ENCODE measurements at places on chromosomes 5 and 9.

DNA sequence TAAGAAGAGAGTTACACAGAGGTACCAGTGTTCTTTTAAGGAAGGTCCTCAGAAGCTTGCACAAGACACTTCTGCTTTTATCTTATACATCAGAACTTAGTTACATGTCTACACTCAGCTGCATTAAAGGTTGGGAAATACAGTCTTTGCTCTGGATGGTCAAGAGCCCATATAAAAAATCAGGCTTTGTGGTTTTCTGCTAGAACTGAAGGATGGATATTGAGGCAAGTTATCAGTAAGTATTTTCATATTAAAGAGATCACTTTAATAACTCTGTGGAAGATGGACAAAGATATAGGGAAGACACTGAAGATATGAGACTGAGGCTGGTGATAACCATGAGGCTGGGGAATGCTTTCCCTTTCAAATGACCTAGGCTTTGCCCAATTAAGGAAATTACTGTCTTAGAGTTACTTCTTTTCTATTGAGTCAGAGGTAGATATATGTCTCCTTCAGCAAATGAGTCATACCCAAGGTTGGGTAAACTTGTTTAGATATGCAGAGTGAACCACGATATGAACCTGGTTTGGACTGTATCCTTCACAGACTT lies 87.0 kb upstream of the TNC start:
- DNase-seq = no peak

DNA sequence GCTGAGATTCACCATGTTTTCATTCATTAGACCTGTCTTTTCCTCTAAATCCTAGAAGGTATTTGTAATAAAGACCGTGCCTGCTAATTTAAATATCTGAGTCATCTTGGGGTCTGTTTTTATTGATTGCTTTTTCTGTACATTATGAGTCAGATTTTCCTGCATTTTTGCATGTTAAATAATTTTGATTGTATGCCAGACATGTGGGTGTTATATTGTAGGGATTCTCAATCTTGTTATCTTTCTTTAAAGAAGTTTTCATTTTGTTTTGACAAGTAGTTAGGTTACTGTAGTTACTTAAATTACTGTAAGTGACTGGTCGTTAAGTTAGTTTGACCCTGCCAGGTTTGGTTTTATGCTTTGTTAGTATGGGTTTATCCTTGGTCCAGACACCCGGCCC lies 35.1 kb downstream of the EXOSC2 start:
- no peak for DNase-seq

DNA sequence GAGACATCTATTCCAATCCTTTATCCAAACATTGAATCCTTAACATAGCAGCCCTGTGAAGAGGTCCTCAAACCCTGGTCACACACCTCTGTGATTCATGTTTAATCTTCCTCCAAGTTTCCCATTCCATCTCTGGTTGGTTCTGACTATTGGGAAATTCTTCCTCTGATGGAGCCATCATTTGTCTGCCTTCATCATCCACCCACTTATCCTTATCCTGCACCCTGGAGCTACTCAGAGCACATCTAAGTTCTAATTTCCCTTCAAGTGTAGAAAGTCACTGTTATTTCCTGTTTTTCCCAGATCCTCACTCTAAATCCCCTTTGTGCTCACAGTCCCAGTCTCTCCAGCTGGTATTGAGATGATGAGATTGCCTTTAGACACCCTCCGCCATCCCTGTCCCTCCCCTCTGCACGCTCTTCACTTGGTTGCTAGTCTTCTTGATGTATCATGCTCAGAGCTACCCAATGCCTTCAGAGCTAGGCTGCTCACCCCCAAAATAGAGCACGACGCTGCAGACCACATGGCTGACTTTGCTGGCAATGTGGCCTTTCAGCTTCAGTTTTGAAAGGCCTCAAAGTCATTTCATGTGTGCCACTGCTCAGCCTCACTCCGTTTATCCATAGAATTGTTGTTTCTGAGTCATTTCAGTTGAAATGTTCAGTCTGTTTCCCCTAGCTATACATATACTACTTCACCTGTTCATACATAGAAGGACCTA lies 154.3 kb downstream of the PALM2AKAP2 start:
- peak; percentile 46 for DNase-seq

GRCh38 chr5:113806250-113806649 lies 292.8 kb downstream of the YTHDC2 start:
- no peak for DNase-seq

DNA sequence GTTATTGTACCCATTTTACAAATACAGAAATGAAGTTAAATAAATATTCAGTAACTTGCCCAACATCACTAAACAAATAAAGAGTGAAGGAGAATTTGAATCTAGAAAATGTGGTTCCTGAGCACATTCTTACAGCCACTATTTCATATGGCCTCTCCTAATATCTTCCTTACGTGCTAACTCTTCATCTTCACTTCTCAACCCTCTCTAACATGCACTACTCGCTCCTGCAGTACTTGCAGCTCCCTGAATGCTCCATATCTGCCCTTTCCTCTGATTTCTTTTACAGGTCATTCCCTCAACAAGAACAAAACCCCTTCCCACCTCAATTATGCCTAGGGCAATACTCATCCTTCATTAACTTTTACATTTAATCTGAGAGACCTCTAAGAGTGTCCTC lies 711.5 kb downstream of the CETN3 start:
- no peak for DNase-seq

DNA sequence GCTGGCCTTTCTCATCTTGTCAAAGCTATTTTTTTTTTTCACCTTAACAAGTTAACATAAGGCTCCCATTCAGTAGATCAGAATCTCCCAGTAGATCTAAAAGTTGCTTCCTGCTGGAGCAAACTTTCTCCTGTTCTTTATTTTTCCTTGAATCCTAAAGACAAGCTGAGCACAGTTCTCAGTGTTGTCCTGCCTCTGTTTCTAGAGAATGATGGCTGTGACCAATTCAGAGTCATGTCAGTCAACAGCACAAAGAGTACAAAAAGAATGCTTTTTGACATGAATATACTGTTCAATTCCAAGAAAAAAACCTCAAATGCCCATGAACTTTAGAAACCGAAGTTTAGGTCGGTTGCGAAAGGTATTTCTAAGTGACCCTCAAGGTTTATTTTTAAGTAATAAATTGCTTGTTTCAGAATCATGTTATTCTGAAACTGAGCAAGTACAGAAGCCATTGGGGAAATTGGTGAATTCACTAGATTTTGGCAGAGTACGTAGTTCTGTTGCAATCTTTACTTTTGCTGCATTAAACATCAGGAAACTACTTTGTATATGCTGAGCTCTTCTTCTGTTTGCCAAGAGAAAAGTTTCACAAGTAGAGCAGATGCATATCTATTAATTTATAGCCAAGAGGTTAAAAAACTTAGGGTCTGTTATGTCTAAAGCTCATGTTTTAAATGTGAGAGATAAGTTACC lies 161.7 kb upstream of the RPS23 start:
- DNase-seq = no peak

DNA sequence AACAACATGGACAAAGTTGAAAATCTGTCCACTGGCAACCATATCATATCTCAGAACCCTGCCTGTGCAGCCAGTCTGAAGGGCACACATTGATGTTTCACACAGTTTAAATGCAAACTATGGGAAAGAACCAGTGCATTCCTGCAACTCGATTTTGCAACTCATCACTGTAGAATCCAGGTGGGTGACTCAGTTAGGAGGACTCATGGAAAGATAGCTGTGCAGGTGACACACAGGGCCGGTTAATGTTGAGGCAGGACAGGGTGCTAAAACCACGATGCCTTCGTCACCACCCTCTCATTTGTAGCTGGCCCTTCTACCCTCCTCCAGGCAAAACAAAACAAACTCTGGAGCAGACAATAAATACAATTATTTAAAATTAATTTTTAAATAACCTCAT lies 62.8 kb downstream of the TLE1 start:
- no peak for DNase-seq

DNA sequence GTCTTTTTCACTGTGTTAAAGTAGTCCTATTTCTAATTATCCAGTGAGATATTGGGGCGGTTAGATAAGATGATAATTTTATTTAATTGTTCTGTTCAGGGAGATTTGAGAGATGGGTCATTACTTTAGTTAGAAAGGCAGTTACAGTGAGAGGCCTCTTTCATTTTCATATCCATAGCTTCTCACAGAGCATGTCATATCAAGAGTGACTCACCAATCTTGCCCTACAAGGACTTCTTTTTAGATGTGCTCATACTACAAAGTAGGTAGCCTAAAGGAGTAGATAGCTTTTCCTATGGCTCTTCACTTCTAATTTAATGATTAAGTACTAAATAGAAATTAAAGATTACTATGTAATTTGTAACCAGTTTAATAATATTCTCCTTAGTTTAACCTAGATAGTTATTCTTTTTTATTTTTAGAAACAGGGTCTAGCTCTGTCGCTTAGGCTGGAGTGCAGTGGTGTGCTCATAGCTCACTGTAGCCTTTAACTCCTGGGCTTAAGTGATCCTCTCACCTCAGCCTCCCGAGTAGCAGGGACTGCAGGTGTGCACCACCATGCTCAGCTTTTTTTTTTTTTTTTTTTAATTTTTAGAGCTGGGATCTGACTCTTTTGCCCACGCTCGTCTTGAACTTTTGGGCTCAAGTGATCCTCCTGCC lies 71.0 kb downstream of the FER start:
- no peak for DNase-seq

DNA sequence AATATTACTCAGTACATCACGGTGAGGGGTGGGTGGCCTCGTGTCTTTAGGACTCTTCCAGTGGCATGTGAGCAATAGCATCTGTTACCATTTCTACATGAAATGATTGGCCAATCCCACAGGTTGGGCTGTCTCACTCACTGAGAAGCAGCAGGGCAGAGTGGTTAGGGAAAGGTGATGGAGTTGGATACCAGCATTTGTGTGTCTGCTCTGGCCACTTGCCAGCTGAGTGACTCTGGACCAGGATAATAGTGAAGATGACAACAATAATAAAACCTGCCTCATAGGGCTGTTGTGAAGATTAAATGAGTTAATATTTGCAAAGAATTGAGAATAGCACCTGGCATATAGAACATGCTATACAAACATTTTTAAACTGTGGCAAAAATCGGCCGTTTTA lies 42.0 kb downstream of the IQGAP2 start:
- no peak for DNase-seq

- no peak for DNase-seq
Observed at GRCh38 chr5:63483338-63483737, 478.9 kb downstream of the HTR1A start.

GRCh38 chr5:167945542-167946384 lies 345.7 kb upstream of the WWC1 start:
- no peak for DNase-seq

DNA sequence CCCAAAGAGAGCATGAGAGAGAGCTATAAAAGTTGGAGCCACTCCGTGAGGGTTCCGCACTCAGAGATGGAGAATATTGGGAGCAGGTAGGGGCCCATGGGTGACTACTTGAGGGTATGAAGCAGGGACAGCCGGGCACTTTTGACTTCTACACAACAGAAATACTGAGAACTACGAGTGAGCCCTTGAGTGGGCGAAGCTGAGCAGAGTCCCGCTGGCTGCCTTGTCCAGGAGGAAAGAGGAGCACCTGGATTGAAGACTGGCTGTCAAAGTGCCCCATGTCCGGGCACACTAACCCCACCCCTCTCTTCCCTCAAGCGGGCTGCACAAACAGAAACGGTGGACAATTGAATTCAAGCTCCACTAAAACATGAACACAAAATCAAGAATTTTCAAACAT lies 33.6 kb downstream of the FYB1 start:
- peak; percentile 35 for DNase-seq

DNA sequence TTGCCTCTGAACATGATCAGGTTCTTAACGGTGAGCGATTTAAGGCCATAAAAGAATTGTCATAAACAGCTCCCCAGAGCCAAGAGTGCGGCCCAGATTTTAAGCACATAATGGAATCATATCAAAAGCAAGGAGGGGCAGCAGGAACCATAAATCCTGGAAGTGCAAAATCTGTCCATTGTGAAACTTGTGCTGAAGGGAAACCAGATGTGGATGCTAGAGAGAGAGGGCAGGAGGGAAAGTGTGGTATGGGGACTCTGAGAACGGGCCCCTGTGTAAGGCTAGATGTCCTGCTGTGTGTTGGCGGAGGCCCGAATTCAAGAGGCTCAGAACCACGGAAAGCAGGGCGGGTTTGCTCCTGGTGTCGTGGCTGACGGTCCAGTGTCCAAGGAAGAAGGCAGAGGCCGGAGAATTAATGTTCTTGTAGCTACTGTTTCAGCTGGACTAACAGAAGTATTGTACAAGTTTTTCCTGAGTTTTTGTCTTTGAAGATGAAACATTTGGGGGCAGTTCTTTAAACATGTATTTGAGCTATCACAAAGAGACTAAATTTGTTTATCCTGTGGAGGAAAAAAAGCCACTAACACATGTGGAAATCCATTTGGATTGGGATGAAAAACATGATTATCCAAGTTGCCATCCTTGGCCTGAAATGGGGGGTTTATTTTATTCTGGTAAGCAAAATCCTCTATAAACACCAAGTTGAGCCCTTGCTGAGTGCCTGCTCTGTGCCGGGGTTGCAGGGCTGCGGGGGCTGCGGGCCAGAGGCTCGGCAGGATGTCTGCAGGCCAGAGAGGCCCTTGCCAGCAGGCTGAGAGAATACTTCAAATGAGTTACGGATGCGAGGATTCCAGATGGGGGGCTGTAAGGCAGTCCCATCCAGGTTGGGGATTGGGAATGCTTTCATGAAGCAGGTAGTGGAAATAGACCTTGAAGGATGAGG lies 9.2 kb upstream of the CXCL14 start:
- no peak for DNase-seq

GRCh38 chr5:179766726-179767455 lies 26.9 kb upstream of the LTC4S start:
- no peak for DNase-seq

- no peak for DNase-seq
Observed at GRCh38 chr9:11973011-11973410, 720.2 kb upstream of the TYRP1 start.

DNA sequence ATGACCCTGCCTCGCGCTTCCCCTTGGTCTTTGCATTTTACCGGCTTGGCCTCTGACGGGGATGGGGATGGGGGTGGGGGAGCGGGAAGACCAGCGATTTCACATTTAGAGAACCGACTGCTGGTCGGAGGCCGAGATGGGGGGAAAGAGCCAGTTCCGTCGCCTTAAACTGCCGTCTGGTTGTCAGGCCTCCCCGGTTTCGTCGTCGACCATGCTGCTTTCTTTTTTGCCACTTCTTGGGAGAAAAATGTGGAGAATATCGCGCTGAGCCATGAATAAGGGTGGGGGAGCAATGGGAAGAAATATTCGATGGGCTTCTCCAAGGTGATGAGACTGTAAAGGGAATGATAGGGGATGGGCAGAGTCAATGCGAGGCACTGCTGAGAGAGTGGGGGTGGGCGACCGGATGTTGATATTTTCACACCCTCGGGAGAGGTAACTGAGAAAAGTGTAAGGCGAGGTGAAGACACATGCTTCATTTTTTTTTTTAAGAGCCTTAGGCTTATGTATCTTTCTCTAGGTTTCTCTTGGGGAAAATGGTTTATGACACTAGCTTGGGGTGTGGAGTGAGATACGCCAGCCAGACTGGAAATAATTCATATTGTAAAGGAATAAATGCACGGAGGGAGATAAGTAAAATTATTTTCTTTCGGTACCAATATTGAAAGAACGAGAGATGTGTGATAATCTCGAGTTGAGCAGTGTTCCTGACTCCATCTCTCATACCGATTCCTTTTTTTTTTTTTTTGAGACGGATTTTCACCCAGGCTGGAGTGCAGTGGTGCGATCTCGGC lies 1.1 kb downstream of the KIF2A start:
- peak; percentile 85 for DNase-seq

GRCh38 chr9:22813529-22813928 lies 366.9 kb downstream of the DMRTA1 start:
- no peak for DNase-seq

- DNase-seq = no peak
Observed at GRCh38 chr5:157608972-157609565, 33.5 kb upstream of the ADAM19 start.

All from activated CD8-positive, alpha-beta T cell treated with anti-CD3 and anti-CD28 coated beads for 36 hours (primary cell).